Left ventricle myocardium inferior (tissue), 1 donor: ENCODE measurements at places on chromosomes 6 and 20. TPM values are rescaled to one million over a fixed set of nuclear protein-coding genes. Genes with fewer than 3 reads are reported as not detected.

Gene DPM1
- 44.9 TPM for total RNA-seq

Gene FAM184A
- 0.93 TPM for total RNA-seq

Gene LRRN4
- total RNA-seq, result 0.08 TPM

Gene CLDN20
- total RNA-seq, result not detected

Gene CST3
- total RNA-seq, result 576 TPM

Gene CALHM4
- not detected for total RNA-seq

Gene PTCHD4
- total RNA-seq, result 1.0 TPM

Gene HDGFL1
- total RNA-seq, result not detected

Gene RBM38
- total RNA-seq, result 75.5 TPM

Gene CALHM6
- 1.7 TPM for total RNA-seq

Gene OOEP
- total RNA-seq, result not detected

Gene SLC22A3
- 1.0 TPM for total RNA-seq

Gene RNF182
- not detected for total RNA-seq

Gene CLIC5
- total RNA-seq, result 285 TPM

Gene FAM209B
- 0.47 TPM for total RNA-seq

Gene SLC17A3
- total RNA-seq, result not detected

Gene OR2J3
- total RNA-seq, result not detected

Gene TPD52L2
- total RNA-seq, result 72.0 TPM

Gene DYNLT1
- total RNA-seq, result 126 TPM

Gene HAO1
- total RNA-seq, result not detected

Gene WFDC10B
- total RNA-seq, result not detected

Gene CLVS2
- 0.05 TPM for total RNA-seq

Gene ZFP57
- not detected for total RNA-seq

Gene EYA4
- 15.4 TPM for total RNA-seq

Gene RIPOR3
- total RNA-seq, result 6.5 TPM

Gene POM121L2
- not detected for total RNA-seq

Gene SALL4
- 0.25 TPM for total RNA-seq

Gene MEP1A
- total RNA-seq, result not detected

Gene IMPG1
- not detected for total RNA-seq

Gene TSBP1
- total RNA-seq, result not detected

Gene OR2B6
- total RNA-seq, result not detected

Gene GPR6
- not detected for total RNA-seq

Gene CRISP2
- total RNA-seq, result not detected
